ENCODE measurements at places on chromosomes 7 and 10.

DNA sequence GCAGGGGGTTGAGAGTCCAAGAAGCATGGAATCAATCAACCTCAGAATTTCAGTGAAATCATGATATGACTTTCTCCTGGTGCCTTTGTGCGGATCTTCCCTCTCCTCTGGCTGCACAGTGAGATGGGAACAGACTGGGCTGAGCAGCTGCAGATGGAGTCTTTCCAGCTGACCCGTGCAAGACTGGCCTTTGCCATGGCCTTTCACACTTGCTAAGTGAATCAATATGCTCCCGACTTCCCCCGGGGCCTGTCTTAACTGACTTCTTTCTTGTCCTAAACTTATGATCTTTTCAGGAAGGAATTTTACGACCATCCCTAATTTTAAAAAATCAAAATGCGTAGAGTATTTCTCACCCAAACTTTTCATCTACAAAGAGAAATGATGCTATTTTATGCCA is 469.9 kb downstream of the GALNT17 start:
- no peak for DNase-seq
- H3K4me1 ChIP-seq = no peaks in the 10 kb centered on the region
- H3K27ac ChIP-seq = no peak overlapping the region

GRCh38 chr10:70791386-70792039 is 6.3 kb upstream of the TBATA start:
- no peak for DNase-seq
- H3K36me3 ChIP-seq = no peaks in the 10 kb centered on the region

GRCh38 chr10:93293999-93294398 is 188.1 kb downstream of the MYOF start:
- no peaks in the 10 kb centered on the region for H3K36me3 ChIP-seq
- H3K4me1 ChIP-seq = no peaks in the 10 kb centered on the region
- no peak overlapping the region for H3K4me3 ChIP-seq
- DNase-seq = no peak

DNA sequence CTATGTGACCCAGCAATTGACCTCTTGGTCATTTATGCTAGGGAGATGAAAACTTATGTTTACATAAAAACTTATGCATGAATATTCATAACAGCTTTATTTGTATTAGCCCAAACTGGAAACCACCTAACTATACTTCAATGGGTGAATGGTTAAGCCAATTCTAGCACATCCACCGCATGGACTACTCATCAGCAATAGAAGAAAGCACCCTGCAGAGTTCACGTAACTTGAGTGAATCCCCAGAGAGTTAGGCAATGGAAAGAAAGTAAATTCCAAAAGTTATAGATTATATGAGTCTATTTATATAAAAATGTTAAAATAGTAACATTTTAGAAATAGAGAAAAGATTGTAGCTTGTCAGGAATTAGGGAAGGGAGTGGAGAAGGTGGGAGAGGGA is 60.2 kb upstream of the NRG3 start:
- H3K27me3 ChIP-seq = no peaks in the 10 kb centered on the region
- no peak for DNase-seq
- H3K36me3 ChIP-seq = no peaks in the 10 kb centered on the region
- no peak overlapping the region for H3K4me3 ChIP-seq
- no peak overlapping the region for H3K27ac ChIP-seq
- H3K4me1 ChIP-seq = no peaks in the 10 kb centered on the region

GRCh38 chr7:25976630-25977029 is 175.4 kb upstream of the NFE2L3 start:
- H3K27me3 ChIP-seq = no peaks in the 10 kb centered on the region
- DNase-seq = no peak
- no peaks in the 10 kb centered on the region for H3K36me3 ChIP-seq
- H3K4me3 ChIP-seq = no peak overlapping the region
- H3K4me1 ChIP-seq = no peaks in the 10 kb centered on the region

DNA sequence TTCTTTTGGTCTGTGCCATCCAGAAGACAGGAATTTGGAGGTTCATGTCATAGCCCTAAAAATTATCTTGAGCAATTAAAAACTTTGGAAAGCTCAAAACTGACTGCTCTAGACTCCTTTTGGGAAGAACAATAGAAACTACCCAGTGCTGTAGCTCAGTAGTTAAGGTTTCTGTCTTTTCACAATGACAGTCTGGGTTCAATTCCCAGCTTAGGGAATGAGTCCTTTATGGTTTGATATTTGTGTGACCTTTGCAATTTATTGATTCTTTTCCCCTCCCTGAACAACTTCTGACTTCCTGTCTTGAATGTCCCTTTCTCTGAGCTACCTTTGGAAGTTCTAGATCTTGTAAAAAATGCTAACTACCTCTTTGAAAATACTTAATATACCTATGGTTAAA is 603.3 kb upstream of the IGFBP3 start:
- no peaks in the 10 kb centered on the region for H3K4me1 ChIP-seq
- no peak for DNase-seq
- no peaks in the 10 kb centered on the region for H3K27me3 ChIP-seq
- no peak overlapping the region for H3K4me3 ChIP-seq

GRCh38 chr7:12633582-12633981 is 53.9 kb upstream of the ARL4A start:
- no peaks in the 10 kb centered on the region for H3K36me3 ChIP-seq
- H3K4me1 ChIP-seq = no peaks in the 10 kb centered on the region
- H3K4me3 ChIP-seq = no peak overlapping the region
- no peaks in the 10 kb centered on the region for H3K27me3 ChIP-seq
- H3K27ac ChIP-seq = no peak overlapping the region

GRCh38 chr10:3398825-3399646 is 226.5 kb upstream of the PITRM1 start:
- H3K4me3 ChIP-seq = no peak overlapping the region
- no peaks in the 10 kb centered on the region for H3K27me3 ChIP-seq
- H3K27ac ChIP-seq = no peak overlapping the region
- no peaks in the 10 kb centered on the region for H3K4me1 ChIP-seq
- H3K36me3 ChIP-seq = no peaks in the 10 kb centered on the region

DNA sequence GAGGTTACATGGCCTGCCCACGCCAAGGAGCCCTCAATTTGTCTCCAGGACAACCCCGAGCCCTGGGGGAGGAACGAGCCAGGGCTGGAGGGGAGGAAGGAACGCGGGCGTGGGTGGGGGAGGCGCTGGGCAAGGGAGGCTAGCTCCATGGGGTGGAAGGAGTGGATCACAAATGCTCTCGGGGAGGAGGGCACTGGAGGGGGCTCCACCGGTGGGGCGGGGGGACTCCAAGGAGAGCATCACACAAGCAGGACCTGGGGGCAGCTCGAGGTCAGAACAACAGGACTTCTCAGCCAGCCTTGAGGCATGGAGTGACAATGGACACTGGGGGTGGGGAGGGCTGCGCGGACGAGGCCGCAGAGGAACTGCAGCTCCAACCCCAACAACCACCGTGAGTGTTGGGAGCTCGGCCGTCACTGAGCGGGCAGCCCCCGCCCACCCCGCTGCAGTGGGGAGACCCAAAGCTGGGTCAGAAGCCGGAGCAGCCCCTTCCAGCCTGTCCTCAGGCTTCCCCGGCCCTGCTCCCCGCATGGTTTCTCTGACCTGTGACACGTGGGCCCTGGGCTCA is 41.1 kb downstream of the STK32C start:
- no peaks in the 10 kb centered on the region for H3K36me3 ChIP-seq
- no peak for DNase-seq
- H3K4me1 ChIP-seq = no peaks in the 10 kb centered on the region
- no peaks in the 10 kb centered on the region for H3K27me3 ChIP-seq

- H3K27ac ChIP-seq = no peak overlapping the region
- H3K4me3 ChIP-seq = no peak overlapping the region
- no peaks in the 10 kb centered on the region for H3K36me3 ChIP-seq
- no peaks in the 10 kb centered on the region for H3K27me3 ChIP-seq
- DNase-seq = no peak
Measured at GRCh38 chr7:73742753-73743641, 4.4 kb upstream of the ABHD11 start.

GRCh38 chr7:74598558-74598957 is 59.0 kb upstream of the GTF2I start:
- H3K4me1 ChIP-seq = no peaks in the 10 kb centered on the region
- peaks cover 3% of the 10 kb centered on the region for H3K36me3 ChIP-seq
- H3K27ac ChIP-seq = no peak overlapping the region
- H3K4me3 ChIP-seq = no peak overlapping the region
- H3K27me3 ChIP-seq = no peaks in the 10 kb centered on the region

DNA sequence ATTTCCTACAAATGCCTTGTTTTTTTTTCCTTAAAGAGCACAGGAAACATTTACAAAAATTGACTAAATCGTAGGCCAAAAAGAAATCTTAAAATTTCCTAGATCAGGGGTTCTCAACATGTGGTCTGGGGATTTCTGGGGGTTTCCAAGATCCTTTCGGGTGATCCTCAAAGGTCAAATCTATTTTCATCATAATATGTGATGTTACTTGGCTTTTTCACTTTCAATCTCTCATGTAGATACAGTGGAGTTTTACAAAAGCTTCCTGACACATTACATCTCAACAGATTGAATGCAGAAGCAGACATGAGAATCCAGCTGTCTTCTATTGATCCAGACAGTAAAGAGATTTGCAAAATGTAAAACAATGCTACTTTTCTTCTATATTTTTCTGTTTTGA is 497.3 kb downstream of the INHBA start:
- no peaks in the 10 kb centered on the region for H3K4me1 ChIP-seq
- H3K4me3 ChIP-seq = no peak overlapping the region
- no peaks in the 10 kb centered on the region for H3K27me3 ChIP-seq
- H3K27ac ChIP-seq = no peak overlapping the region
- DNase-seq = no peak

DNA sequence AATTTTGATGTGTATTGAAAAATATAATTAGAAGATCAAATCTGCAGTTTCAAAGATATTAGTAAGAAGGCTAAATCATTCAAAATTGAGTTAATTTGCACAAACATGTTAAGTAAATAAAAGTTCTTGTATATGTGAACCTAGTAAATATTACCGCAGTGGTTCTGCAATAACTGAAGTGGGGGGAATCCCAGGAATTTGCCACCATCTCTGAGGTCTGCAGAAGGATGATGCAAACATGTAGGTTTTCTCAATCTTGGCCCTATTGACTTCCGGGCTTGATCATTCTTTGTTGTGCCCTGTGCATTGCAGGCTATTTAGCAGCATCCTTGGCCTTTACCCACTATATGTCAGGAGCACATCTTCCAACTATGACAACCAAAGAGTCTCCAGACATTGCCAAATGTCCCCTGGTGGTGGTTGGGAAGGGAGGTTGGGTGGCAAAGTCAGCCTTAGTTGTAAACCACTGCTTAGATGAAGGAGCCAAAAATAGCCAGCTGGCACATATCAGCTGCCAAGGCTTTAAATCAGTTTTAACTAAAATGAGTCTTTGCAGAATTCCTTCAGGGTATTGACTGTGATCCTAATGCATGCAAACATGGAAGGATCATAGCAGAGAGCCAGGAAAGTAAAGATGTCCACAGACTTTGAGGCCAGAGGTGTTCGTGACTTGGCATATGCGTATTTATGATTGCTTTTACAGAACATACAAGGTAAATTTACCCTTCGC is 146.3 kb downstream of the TRIL start:
- no peak for DNase-seq
- H3K4me3 ChIP-seq = no peak overlapping the region
- no peak overlapping the region for H3K27ac ChIP-seq
- H3K27me3 ChIP-seq = no peaks in the 10 kb centered on the region
- no peaks in the 10 kb centered on the region for H3K36me3 ChIP-seq

GRCh38 chr7:1562597-1563051 is 6.6 kb upstream of the TMEM184A start:
- DNase-seq = no peak
- H3K4me1 ChIP-seq = no peaks in the 10 kb centered on the region
- no peak overlapping the region for H3K4me3 ChIP-seq
- H3K27ac ChIP-seq = no peak overlapping the region
- no peaks in the 10 kb centered on the region for H3K27me3 ChIP-seq
- H3K36me3 ChIP-seq = no peaks in the 10 kb centered on the region

- H3K4me3 ChIP-seq = no peak overlapping the region
- H3K27ac ChIP-seq = peak overlapping the region; percentile 83
- peaks cover 34% of the 10 kb centered on the region for H3K4me1 ChIP-seq
- no peaks in the 10 kb centered on the region for H3K27me3 ChIP-seq
- DNase-seq = no peak
Measured at GRCh38 chr7:47636433-47637175, 54.7 kb upstream of the TNS3 start.

DNA sequence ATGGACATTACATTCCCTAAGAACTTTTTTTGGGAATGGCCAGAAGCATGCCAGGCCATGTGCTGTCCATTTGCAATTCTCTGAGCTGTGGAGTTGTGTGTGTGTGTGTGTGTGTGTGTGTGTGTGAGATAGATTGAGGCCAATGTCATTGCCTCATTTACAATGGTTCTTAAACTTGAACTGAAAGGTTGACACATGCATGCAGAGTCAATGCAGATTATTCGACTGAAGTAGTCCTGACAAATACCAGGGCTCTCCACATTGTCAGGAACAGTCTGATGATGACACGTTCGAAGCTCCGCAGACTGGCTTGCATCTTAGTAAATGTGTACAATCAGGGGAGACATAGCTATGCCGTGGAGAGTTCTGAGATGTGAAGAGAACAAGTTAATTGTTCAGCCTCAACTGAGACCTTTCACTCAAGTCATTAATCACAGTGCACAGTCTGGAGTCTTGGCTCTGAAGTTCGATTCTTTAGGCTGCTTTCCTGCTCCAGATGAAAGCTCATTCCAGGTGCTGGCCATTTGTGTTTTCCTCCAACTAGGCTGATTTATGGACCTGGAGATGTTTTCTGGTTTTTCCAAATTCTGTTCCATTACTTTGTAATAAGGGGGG is 921.9 kb downstream of the LRMDA start:
- no peaks in the 10 kb centered on the region for H3K36me3 ChIP-seq
- no peaks in the 10 kb centered on the region for H3K4me1 ChIP-seq
- DNase-seq = no peak
- no peak overlapping the region for H3K4me3 ChIP-seq
